ENCODE measurements at places on chromosomes 4 and X. TPM values are rescaled to one million over a fixed set of nuclear protein-coding genes. Genes with fewer than 3 reads are reported as not detected.

CT45A10 gene
- not detected for total RNA-seq

TMEM35A gene
- 0.16 TPM for total RNA-seq

PRDM8 gene
- total RNA-seq, result not detected

ERCC6L gene
- 3.1 TPM for total RNA-seq

PLCXD1 gene
- total RNA-seq, result 5.4 TPM

CFAP99 gene
- total RNA-seq, result 0.16 TPM

PCSK1N gene
- not detected for total RNA-seq

NAT8L gene
- total RNA-seq, result under 0.01 TPM

HGFAC gene
- total RNA-seq, result 0.19 TPM

CXCR3 gene
- not detected for total RNA-seq

MAGEA10 gene
- not detected for total RNA-seq

SERTM2 gene
- not detected for total RNA-seq

PDCL2 gene
- total RNA-seq, result not detected

F8A2 gene
- not detected for total RNA-seq

HS6ST2 gene
- 0.13 TPM for total RNA-seq
